ENCODE measurements at places on chromosomes 11 and 22.

- no peak for DNase-seq
Observed at GRCh38 chr11:69284081-69284511, 9.9 kb upstream of the MYEOV start.

- DNase-seq: no peak
Observed at GRCh38 chr11:61626580-61627380, 45.9 kb upstream of the SYT7 start.

DNA sequence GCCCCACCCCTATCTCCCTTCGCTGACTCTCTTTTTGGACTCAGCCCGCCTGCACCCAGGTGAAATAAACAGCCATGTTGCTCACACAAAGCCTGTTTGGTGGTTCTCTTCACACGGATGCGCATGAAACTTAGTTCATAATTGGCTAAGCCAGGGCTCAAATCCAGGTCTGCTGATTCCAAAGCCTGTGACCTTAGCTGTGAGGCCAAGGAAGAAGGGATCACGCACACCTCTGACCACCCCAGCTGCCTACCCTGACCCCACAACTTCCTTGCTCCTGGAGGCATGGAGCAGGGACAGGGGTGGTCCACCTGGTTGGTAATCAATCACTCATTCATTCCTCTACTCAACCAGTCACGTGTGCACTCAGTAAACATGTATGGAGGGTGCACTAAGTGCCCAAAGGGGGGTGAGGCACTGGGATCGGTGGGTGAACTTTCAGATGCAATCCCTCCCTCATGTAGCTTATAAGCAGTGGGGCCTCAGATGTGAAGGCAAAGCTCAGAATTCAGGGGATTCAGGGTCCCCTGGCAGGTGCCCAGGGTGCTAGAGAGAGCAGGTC is 10.3 kb downstream of the FXYD2 start:
- DNase-seq: no peak

GRCh38 chr22:36929621-36930020 is 16.2 kb downstream of the CSF2RB start:
- DNase-seq: no peak

DNA sequence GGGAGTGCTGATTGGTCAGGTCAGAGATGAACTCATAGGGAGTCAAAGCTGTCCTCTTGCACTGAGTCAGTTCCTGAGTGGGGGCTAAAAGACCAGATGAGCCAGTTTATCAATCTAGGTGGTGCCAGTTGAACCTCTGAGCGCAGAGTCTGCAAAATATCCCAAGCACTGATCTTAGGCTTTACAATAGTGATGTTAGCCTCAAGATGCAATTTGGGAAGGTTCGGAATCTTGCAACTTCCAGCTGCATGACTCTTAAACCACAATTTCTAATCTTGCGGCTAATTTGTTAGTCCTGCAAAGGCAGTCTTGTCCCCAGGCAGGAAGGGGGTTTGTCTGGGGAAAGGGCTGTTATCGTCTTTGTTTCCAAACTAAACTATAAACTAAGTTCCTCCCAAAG is 92.3 kb upstream of the PARVA start:
- no peak for DNase-seq

DNA sequence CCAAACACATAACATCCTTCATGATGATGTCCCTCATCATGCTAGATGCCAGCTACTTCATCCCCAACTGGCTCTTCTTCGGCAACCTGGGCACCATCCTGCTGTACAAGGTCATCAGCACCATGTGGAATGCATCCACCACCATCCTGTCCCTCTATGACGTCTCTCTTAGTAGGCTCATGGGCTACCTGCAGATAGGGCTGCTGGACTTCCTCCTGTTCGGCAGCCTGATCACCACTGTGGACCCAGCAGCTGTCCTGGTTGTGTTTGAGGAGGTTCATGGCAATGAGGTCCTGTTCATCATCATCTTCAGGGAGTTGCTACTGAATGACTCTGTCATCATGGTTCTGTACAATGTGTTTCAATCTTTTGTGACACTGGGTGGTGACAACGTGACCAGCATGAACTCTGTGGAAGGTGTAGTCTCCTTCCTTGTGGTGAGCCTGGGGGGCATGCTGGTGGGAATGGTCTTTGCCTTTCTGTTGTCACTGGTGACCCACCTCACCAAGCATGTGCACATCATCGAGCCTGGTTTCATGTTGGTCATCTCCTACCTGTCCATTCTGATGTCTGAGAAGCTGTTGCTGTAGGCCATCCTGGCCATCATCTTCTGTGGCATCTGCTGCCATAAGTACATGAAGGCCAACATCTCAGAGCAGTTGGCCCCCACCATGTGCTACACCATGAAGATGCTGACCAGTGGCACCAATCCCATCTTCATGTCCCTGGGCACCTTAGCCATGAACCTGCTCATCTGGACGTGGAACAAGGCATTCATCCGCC is 120.7 kb upstream of the SERPIND1 start:
- no peak for DNase-seq

- no peak for DNase-seq
Observed at GRCh38 chr22:49951986-49952896, 8.3 kb upstream of the PIM3 start.

- DNase-seq: peak; percentile 68
Observed at GRCh38 chr11:10858439-10859325, 829 bp upstream of the ZBED5 start.

- no peak for DNase-seq
Observed at GRCh38 chr11:45662665-45663485, 2.5 kb downstream of the CHST1 start.

DNA sequence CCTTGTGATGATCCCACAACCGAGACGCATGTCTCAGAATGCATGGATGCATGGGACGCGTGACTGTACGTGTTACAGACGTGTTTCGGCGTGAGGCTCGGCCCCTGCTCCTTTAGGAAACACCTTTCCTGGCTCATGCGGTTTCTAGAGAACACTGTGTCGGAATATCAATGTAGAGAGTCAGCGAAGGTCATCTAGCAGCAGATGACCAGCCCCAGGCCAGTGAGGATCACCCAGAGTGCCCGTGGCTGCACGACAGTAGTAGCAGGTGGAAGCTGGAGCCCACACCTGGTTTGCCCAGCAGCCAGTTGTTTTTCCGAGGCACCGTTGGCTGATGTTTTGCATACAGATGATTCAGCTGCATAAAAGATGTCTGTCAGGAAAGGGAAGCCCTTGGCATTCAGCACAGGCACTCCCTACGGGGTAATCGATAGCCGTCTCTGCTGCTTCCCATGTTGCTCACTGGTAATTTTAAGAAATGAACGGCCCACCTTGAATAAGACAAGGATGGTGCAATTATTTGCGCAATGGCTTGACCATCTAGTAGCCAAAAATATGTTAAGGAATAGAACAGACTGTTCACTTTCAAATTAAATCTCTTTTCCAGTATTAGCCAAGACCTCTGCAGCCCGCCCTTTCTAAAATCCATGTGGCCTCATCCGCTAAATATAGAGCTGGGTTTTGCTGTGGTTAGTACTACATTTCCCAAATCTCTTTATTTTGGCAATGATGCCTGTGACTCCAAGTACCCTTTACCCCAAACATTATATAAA is 1.1 kb upstream of the CLTCL1 start:
- no peak for DNase-seq

DNA sequence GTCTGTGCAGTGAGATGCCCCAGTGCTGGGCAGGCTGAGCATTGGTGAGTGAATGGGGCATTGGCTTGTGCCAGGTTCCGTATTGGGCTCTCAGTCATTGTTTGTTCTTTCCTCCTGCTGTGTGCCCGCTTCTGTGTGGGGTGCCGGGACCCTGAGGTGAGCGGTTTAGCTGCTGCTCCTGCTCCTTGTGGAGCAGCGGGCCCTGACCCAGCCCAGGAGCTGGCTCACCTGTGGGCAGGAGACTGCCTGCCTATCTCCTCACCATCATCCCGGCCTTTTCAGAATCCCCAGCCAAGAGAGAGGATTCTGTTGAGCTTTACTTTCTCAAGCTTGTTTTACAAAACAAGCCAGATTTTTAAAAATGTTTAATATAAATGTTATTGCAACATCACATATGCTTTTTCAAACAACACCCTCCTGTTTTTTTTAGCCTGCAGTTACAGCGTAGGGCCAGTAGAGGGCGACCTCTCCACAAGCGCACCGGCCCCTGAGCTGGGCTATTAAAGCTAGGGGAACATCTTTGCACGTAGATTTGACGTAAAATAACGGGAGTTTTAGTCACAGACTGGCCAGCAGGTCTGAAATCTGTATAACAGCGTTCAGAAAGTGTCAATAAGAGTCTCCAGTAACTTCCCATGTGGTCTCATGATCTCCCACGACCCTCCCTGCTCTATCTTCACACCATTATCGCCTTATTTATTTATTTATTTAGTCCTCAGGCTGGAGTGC is 25.1 kb upstream of the RELT start:
- DNase-seq: peak; percentile 62

DNA sequence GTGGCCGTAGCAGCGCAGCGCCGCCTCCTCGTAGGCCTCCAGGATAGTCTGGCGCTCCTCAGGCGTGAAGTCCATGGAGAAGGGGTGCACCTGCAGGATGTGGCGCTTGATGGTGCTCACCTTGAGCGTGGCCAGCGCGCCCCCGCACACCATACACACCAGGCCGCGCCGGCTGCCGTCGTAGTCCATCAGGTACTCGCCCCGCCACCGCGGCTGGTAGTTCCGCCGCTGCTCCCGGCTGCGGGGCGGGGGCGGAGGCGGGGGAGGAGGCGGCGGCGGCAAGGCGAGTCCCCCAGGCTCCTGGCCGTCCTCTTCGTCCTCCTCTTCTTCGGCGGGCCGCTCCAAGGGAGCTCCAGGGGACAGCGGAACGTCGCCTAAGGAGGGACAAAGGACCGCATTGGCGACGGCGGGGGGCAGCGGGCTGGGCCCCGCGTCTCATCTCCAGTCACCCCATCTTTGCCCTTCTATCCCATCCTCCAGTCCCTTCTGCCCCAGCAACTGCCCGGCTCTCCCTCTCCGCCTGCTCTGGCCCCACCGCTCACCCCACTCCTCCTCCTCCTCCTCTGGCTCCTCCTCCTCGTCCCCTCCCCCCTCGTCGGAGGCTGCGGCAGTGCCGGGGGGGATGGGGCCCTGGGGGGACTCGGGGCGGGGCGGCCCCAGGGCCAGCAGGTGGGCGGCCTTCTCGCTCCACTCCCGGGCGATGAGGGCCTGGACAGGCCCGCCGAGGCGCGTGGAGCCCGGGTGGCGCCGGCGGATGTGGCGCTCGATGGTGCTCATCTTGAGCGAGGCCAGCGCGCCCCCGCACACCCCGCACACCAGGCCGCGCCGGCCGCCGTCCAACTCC is 4.9 kb downstream of the ZFTA start:
- DNase-seq: no peak

- no peak for DNase-seq
Observed at GRCh38 chr22:17476838-17477237, 86.5 kb upstream of the SLC25A18 start.

GRCh38 chr22:19959587-19960490 is 18.2 kb upstream of the TXNRD2 start:
- DNase-seq: no peak

- peak; percentile 60 for DNase-seq
Observed at GRCh38 chr22:19844377-19845053, 10.2 kb downstream of the GNB1L start.

GRCh38 chr11:67441098-67441563 is 2.1 kb downstream of the CORO1B start:
- peak; percentile 22 for DNase-seq

GRCh38 chr11:95544095-95544856 is 245.3 kb downstream of the FAM76B start:
- no peak for DNase-seq

DNA sequence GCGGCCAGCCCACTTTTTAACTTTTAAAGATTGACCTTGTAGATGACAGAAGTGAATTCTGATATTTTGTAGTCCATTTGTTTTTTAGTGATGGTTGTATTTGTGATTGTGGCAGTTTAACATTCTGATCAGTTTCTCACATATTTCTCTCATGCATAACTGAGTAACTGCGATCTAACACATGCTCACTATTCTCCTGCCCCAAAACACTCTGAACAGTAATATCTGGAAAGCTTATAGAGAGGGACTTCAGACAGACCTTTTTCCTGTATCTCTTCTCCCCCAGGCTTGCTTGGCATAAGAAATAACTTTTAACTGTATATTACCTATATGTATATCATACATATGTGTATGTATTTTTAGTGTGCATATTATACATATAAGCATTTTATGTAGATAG is 37.3 kb upstream of the MYO18B start:
- no peak for DNase-seq

- peak; percentile 53 for DNase-seq
Observed at GRCh38 chr11:128328955-128329551, 258.3 kb downstream of the ETS1 start.

DNA sequence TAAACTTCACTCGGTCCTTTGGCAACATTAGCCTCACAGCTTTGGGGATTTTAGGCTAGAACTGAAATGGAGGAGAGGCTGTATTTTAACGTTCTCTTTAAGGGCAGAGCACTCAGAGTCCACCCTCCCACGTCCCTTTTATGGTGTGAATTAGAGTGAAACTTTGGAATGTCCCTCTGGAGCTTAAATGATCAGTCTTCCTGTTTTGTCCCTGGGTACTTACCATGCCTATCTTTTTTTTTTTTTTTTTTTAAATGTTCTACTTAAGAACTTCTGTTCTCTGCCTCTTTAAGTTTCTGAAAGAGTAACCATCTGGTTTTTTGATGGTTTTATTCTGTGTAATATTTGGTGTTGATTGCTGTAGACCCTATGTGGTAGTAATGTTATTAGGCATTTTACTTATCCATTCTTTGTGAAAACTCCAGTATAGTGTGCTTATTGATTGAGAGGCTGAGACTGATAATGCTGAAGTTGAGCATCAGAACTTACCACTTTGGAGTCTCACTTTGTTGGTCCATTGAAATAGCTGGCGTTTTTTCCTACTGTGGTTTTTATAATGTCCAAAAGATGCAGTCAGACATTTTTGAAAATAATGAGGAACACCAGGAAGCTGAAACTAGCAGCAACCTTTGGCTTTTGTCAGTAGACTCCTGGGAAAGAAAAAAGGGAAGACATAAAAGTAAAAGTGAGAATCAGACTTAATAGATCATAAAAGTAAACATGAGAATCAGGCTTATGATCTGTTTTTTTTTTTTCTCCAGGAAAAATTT is 11.6 kb downstream of the UVRAG start:
- no peak for DNase-seq

GRCh38 chr22:40928657-40929056 is 22.5 kb upstream of the RBX1 start:
- no peak for DNase-seq

GRCh38 chr11:11215944-11216343 is 137.1 kb downstream of the CSNK2A3 start:
- no peak for DNase-seq
